ENCODE measurements at places on chromosomes 12 and 14.

DNA sequence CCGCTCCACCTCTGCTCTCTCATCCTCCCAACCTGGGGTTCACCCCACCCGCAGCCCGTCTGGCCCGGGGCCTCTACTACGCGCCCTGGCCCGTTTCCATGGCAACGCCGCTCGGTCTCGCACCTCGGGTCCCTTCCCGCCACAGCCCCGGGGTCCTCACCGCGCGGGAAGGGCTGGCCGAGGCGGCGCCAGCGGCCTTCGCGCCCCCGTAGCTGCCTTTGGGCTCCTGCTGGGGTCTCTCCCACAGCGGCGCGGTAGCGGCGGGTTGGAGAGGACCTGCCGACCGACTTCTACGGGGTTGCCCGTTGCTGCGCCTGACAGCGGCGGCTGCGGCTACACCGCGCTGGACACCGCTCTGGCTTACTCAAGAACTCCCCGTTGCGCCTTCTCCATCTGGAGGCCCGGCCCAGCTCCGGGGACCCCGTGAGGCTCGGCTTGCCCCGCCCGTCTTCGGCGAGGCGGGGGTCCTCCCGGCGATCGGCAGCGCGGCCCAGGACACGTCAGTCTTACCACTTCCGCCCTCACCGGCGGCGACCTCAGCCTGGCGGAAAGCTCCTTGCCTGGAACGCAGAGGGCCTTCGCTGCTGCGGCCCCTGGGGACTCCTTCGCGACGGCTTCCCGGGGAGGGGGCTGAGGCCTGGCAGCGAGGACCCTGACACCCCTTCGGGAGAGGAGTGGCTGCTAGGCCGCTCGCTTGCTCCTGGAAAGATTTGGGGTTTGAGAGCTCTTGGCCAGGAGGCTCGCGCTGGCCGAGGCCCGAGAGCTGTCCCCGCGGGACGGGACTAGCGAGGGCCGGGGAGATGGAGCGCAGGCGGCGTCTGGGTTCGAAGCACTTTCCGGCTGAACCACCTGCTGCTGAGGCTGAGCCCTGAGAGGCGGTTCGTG lies at the start of gene TM9SF1:
TM9SF1 (minus strand) TSS at position 256 of the 885 bp plus-strand sequence. CDS start 422 bp downstream, outside the sequence.
- peak; percentile 89 for DNase-seq

DNA sequence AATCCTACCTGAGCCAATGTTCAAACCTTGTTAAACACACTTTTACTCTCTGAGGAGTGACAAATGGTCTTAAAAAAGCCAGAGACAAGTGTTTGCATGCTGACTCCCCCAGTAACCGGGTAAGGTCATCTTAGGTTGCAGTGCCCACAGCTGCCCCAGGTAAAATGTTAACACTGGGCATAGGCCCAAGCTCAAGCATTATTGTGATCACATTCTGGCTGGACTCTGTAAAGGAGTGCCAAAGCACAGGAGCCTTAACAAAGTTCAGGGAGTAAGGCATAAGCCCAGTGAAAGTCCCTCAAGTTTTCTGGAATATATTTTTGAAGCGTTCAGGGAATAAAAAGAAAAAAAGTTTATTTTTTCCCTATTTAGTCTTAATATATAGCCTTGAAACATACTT lies 8.6 kb downstream of the EDDM3A start:
- DNase-seq = no peak

GRCh38 chr12:21001778-21002177 lies 129.2 kb upstream of the SLCO1B1 start:
- no peak for DNase-seq

- no peak for DNase-seq
Measured at GRCh38 chr12:112905451-112906089, 1.2 kb upstream of the OAS1 start.

DNA sequence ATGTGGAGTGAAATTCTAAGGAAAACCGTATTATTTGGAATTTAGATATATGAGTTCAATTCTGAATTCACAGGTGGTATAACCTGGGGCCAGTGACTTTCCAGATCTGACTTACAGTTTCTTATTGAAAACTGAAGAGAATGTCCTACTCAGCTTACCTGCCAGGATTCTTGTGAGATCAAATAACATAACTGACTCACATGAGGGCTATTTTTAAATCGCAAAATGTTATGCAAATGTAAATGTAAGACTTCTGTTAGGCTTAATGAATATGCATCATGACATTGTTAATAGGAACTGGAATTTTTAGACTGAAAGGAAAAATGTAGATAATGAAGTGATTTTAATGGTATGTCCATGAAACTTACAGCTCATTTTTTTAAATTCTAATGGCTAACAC lies 1142.1 kb downstream of the FLRT2 start:
- DNase-seq = no peak

- no peak for DNase-seq
Measured at GRCh38 chr12:98735821-98736220, 90.7 kb downstream of the APAF1 start.

DNA sequence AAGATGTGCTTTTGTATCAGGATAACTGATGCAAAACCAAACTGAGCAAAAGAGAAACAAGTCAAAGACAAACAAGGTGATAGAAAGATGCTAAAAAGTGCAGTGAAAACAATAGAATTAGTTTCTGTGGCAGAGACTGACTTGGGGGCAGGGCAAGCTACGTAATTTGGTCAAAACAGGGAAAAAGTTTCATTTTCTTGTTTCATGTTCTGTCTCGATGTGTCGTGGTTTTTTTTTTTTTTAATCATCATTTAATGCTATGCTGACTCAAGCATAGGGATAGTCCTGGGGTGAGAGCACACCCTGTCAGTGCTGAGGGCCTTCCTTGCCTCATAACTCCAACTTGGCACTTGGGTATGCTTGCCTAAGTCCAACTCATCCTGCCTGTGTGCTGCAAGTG lies 144.1 kb upstream of the PTPRQ start:
- DNase-seq = no peak

GRCh38 chr12:1357711-1358110 lies 236.7 kb downstream of the FBXL14 start:
- DNase-seq = peak; percentile 53

- no peak for DNase-seq
Measured at GRCh38 chr14:96231526-96232130, 24.4 kb upstream of the BDKRB1 start.

DNA sequence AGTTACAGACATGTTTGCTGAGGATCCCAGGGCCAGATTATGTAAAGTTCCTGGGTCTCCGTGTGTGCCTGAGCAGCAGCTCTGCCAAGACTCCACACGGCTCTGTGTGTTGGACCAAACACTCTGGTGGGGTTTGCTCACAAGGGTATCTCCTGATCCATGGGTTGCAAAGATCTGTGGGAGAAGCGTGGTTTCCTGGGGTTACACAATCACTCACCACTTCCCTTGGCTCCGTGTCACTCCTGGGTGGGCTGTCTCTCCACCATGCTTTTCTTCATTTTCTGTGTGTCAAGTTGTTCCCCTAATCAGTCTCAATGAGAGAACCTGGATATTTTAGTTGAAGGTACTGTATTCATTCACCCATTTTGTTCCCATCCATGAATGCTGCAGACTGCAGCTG lies 1088.8 kb downstream of the FSCB start:
- DNase-seq = no peak

GRCh38 chr12:68374307-68374982 lies 42.3 kb upstream of the MDM1 start:
- DNase-seq = no peak

DNA sequence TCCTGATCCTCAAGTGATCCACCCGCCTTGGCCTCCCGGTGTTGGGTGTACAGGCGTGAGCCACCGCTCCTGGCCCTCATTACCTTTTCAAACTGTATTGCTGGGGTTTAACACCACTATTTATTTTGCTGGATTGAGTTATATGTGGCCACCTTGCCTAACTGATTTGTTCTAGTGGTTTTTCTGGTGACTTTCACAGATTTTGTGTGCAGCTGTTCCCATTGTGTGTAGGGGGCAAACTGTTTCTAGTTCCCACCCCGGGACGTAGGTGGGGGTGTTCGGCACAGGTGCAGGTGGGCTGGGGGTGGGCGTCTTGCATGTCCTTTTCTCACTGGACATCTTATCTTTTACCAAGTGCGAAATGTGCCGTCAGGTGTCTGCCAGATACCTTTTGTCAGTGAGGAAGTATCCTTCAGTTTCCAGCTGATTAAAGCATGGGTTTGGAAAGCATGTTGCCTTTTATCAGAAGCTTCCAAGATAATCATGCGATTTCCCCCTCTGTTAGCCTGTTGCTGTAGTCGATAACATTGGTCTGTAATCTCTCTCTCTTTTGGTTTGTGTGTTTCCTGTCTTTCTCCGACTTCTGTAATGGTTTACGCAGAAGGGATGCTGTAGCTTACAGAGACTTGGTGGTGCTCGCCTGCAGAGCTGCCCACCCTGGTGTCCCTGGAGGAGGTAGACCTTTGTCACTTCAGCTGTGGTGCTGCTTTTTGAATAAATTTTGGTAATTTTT lies 33.6 kb downstream of the AACS start:
- DNase-seq = no peak

DNA sequence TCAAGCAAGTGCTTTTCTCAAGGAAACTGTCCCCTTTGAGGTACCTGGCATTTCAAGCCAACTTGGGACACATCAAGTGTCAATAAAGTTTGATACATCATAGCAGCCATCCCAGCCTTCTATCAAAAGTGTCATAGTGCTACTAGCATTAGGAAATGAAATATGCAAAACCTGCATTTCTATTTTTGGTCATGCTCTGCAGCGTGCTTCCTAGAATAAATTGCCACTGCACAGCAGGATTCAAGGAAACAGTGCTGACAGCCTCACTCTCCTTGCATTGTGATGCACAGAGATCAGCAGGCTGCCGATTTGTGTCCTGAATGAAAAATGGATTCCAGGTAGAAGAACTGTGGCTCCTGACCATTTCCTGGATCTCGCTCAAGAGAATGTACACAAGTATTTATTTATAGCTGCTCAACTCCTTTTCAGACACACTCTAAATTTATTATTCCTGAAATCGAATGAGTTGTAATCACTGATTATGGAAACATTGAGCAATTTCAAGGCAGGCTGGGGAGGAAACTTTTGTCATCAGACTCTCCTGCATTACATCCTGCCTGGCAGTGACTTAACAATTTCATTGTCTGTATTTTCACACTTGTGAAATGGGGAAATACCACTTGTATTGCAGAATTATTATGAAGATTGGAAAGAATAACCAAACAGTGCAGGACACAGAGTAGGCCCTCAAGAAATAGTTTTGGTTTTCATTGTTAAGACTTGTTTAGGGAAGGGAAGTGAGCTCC lies 120.9 kb downstream of the SLC38A6 start:
- DNase-seq = no peak

DNA sequence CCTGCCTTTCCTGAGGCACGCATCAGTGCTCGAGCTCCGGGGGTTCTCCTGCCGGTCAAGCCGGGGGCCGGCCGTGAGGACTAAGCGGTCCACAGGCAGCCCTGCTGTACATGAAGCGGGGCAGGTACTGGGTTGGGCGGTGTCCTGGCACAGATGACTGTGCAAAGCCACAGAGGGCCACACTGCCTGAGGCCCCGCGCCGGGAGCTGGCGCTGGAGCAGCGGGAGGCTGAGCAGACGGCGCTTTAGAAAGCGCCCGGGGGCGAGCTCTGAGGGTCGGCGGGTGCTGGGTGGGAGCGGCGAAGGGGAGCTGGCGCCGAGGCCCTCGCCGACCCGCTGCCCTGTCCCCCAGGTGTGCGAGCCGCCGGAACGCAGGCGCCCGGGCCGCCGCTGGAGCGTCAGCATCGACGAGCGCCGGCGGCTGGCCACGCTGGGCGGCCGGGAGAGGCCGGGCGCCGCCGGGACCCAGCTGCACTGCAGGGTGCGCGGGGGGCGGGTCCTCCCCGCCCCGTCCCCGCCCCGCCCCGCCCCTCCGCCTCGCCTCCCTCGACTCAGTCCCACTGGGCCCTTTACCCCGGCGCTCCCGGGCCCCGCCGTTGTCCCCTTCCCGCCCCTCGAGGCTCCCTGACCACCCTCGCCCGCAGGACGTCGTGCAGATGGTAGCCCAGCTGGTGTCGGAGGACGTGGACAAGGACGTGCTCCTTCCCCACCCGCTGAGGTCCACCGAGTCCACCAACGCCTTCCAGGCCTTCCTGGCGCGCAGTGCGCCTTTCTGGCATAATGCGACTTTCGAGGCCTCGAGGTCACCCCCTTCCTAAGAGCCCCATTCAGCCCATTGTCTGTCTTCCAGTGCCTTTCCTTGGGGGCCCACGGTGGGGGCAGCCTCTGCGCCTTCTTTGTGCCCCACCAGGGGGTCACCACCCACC lies 8.3 kb upstream of the MTA1 start:
- DNase-seq = peak; percentile 40

GRCh38 chr14:55911776-55912175 lies 206.4 kb upstream of the PELI2 start:
- no peak for DNase-seq

GRCh38 chr12:1291601-1292332 lies 300.7 kb downstream of the ERC1 start:
- no peak for DNase-seq

DNA sequence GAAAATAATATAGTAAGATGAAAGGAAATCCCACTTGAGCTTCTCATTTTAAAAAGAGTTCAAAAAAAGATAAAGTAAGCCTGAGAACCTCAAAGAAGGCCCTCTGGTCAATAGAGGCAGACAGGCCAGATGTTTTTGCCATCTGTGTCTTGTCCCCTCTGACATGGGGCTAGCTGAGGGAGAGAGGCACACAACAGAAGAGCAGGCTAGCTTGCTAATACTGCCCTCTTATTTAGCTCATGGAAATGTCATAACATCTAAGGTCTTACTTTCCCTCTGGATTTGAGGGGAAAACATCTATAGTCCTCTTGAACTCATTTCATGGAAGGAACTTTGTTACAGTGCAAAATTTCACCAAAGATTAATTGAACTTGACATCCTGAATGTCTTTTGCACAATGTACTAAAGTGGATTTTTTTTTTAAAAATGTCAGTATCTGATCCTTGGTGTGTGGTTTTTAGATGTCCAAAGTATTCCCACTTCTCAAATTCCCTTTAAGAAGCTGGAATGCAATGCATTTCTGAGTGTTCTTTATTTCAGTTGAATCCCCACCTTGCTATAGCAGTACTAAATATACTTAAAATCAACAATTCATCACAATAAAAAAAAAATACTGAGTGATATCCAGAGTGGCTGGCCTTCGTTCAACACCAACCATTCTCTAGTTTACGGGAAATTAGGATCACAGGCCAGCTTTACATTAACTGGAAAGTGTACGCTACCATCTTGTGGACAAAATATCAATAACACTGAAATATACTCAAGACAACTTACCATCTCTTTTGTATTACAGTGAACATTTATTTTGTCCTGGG lies 176.7 kb downstream of the PAH start:
- no peak for DNase-seq

- no peak for DNase-seq
Measured at GRCh38 chr12:57752668-57753000, 524 bp upstream of the CDK4 start.

- DNase-seq = no peak
Measured at GRCh38 chr14:76726551-76726970, 34.7 kb upstream of the VASH1 start.

DNA sequence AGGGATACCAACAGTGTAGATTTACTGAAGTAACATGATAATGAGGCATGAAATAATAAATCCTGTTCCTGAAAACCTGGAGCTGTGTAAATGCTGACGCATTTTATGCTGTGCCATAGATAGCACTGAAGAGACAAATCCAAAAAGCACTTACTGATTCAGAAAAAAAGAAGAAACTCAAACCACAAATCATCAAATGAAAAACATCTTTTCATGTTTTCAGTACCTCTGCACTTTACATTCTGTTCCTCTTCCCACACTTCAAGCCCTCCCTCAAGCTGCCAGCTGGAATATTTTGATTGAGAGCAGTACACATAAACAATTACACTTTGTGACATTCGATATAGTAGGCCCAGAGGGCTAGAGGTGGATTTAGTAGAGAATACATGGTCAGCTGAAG lies 362.3 kb downstream of the NAV3 start:
- no peak for DNase-seq

GRCh38 chr14:103022685-103023044 lies 34.7 kb downstream of the CDC42BPB start:
- no peak for DNase-seq

- no peak for DNase-seq
Measured at GRCh38 chr12:42996869-42997431, 407.4 kb upstream of the PRICKLE1 start.
